ENCODE measurements at places on chromosomes 5 and 9.

DNA sequence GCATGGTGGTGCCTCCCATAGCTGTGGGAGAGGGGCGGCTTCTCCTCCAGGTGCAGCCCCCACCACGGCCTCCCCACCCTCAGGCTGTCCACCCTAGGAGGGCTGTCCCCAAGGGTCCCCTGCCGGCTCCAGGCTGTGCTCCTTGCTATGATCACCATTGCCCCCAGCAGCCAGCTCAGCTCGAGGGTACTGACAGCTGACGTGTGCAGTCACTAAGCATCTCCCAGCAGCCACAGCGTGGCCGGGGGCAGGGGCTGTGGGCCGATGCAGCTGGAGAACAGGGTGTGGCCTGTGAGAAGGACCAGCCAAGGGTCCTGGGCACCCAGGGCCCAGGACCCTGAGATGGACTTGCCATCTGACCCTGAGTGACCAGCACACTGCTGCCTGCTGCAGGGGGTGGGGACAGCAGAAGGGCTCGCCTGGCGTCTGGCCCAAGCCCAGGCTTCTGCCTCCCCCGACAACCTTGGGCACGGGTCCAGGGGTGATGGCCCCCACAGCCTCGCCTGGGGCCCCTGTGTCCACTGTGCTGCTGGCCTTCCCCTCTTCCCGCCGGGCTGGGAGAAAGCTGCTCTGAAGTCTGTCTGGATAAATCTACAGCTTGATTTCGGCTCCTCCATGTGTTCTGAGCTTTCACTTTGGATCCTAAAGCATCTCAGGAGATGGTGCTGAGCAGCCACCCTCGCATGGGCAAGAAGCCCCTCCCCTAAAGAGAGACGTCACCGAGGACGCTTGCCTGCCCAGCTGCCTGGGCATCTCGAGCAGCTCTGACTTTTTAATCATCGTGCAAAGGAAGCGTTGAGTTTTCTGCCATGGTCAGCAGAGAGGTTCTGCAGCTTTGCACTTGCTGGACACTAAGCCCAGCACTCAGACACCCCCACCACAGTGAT, 5.5 kb downstream of the KCNT1 start:
- no peak for DNase-seq

GRCh38 chr5:53782620-53783019, 222.2 kb downstream of the NDUFS4 start:
- DNase-seq, result no peak

- no peak for DNase-seq
Measured at GRCh38 chr9:122946461-122947005, 5.7 kb downstream of the RABGAP1 start.

DNA sequence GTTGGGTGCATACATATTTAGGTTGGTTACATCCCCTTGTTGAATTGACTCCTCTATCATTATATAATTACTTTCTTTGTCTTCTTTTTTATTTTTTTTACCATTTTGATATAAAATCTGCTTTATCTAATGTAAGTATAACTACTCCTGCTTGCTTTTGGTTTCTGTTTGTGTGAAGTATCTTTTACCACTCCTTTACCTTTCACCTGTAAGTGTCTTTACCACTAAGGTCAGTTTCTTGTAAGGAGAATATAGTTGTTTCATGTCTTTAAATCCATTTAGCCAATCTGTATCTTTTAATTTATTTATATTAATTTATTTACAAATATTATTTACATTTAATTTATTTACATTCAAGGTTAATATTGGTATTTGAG, 33.0 kb downstream of the INSL4 start:
- no peak for DNase-seq

DNA sequence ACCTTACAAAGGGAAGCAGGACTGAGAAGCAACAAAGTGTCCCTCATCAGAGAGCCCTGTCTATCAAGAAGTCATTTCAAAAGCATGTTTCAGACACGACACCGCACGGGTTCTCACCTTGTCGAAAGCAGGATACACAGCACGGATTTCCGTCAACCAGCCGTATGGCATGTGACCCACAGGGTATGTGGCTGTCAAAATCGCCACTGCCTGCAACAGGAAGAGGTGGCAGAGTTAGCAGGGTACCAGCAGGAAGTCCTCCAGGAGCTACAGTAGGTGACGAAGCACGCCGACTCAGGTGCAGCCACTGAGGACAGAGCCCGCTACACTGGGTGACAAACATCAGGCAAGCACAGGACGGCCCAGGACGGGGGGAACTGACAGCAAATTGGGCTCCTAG, 81.2 kb downstream of the OTULIN start:
- DNase-seq, result no peak

DNA sequence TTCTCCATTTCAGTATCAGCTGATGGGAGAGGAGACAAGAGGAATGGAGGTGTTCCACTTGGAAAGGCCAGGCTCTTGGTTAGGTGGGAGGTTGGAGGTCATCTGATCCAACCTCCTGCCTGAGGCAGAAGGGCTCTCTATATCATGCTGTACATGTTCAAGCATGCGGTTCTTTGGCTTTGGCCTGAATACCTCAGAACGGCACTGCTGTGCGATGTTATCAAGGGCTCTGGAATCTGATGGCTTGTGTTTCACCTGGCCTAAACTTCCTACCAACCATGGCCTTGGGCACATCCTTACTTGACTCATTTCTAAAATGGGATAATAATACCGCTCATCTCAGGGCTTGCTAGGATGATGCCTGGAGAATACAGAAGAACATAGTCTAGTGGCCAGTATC, 90.1 kb upstream of the FAM169A start:
- DNase-seq, result no peak

DNA sequence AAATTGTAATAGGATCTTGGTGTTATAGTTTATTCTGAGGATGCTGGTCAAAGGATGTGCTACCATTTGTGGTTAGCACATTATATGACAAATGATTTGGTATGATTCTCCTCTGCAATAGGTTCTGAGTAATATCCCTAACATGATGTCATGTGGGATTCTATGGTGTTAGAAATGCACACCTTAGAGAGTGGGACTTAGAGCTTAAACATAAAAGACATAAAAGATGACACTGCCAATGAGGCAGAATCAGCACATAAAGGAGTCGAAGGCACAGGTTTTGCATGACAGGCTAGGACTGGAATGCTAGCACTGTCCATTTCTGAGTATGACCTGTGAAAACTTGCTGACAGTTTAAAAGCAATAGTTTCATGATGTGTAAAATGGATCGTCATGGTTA, 100.4 kb downstream of the OSTF1 start:
- no peak for DNase-seq
